SK-MEL-5 (cell line): ENCODE measurements at places on chromosomes 5 and 9.

DNA sequence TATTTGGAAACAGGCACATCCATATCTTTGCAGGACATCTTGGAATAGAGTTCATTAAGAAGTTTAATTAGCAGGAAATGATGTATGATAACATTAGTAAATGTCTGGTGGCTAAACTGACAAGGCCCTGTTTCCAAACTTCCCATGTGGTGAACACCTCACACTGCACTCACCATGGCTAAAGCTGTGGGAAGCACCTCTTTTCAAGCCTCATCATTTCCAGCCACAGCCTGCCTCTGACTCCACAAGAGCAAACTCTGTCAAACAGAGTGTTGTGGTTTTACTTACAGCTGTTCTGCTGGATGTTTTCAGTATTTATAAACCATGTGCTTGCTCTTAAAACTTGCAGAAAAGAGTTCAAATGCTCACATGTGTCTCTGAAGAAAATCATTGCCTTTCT lies 14.9 kb upstream of the NDUFB6 start:
- DNase-seq: no peak

DNA sequence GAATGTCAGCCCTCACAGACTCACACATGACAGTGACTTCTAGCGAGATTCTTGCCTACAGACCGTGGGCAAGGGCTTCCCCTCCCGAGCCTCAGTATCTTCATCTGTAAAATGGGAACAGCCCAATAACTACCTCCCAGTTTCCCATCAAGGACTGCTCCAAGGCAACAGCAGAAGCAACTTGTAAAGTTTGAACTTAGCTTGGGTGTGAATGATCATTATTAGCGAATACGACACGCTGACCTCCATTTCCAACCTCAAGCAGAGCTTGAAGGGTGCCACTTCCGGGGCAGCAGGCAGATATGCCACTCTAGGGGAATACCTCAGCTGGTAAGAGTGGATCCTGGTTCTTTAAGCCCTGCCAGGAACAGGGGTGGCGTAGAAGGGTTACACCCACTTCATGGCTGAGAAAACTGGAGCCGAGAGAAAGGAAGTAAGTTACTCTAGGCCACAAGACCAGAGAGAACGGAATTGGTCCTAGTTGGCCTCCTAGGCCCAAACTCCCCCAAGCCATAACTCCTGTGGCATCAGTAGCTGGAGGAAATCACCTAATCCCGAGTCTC lies 2.0 kb downstream of the RNF44 start:
- DNase-seq: no peak

- no peak for DNase-seq
Measured at GRCh38 chr9:117886616-117887015, 182.4 kb downstream of the TLR4 start.

- DNase-seq: no peak
Measured at GRCh38 chr5:14386884-14387624, 194.5 kb upstream of the OTULINL start.

GRCh38 chr5:180034564-180034963 lies 37.0 kb downstream of the RNF130 start:
- peak; percentile 4 for DNase-seq

DNA sequence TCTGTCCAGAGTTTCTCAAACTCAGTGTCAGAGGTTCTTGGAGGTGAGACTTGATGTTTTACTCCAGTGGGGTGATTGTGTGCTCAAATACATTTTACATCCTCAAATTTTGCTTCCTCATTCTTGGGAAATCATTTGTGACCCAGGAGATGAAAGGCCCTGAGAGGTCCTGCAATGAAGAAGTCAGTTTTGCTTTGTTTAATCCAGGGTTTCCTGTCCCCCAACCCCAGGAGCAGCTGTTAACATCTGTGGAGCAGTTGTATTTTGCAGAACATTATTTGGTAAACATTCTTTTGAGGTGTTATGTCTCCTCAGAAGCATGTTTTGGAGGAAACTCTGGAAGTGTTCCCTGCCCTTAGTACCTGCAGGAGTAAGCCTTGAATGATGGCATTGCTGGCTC lies 59.8 kb downstream of the DAB2IP start:
- DNase-seq: no peak

DNA sequence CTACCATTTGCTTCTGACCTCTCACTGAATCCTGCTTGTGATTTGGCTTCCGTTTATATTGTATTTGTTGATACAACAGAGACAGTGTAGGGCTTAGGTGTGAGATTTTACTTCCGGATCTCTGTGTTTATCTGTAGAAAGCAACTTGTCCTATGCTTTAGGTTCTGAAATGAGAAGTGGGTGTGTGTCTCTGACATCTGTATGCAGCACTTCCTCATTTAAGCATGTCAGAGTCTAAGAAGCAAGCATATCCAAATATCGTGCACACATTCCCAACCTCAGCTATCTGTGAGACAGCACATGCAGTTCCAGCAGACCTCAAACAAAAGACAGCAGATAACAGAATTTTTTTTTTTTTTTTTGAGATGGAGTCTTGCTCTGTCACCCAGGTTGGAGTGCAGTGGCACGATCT lies 16.3 kb downstream of the KLF9 start:
- no peak for DNase-seq
